ENCODE measurements at places on chromosomes 5 and 9. TPM values are rescaled to one million over a fixed set of nuclear protein-coding genes. Genes with fewer than 3 reads are reported as not detected.

- no peak for DNase-seq
Observed at GRCh38 chr5:154086146-154086545, 47.4 kb downstream of the MFAP3 start.

Gene ADGRD2
- total RNA-seq: 0.45 TPM

Gene JAKMIP2
- total RNA-seq: 27.2 TPM

Gene COL15A1
- total RNA-seq: 0.50 TPM

GRCh38 chr5:67770431-67771025 lies 445.0 kb upstream of the PIK3R1 start:
- no peak for DNase-seq

Gene ZNF474
- not detected for total RNA-seq

GRCh38 chr9:89802781-89803355 lies 198.1 kb downstream of the GADD45G start:
- no peak for DNase-seq

DNA sequence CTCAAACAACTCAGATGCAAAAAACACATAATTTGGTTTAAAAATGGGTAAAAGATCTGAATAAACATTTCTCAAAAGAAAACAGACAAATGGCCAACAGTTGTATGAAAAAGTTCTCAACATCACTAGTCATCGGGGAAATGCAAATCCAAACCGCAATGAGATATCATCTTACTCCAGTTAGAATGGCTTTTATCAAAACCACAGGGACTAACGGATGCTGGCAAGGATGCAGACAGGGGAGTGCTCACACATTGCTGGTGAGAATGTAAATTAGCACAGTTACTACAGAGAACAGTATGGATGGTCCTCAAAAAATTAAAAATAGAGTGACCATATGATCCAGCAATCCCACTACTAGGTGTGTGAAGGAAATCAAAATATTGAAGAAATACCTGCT lies 589.1 kb upstream of the ADAMTS16 start:
- DNase-seq: no peak

DNA sequence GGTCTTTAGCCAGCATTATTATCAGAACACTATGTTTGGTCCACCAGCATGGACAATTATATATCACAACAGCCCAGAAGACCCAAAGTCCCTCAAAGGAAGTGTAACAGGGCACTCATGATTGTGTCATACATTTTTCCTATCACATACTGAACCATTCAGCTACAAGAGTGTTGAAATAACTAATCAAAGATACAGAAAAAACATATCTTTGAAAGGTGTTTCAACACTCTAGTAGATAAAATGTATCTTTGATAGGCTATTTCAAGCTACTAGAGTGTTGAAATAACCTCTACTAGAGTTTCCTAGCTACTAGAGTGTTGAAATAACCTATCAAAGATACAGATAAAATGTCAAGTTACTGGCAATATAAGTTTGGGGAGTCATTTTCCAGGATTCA lies 545.0 kb downstream of the PRR16 start:
- no peak for DNase-seq

Gene PCDHGB6
- total RNA-seq: 8.1 TPM

GRCh38 chr5:58322453-58322852 lies 137.4 kb downstream of the PLK2 start:
- peak; percentile 2 for DNase-seq

Gene INSL4
- not detected for total RNA-seq
